ENCODE measurements at places on chromosomes 13 and 19. TPM values are rescaled to one million over a fixed set of nuclear protein-coding genes. Genes with fewer than 3 reads are reported as not detected.

GRCh38 chr19:49389406-49389805 is 1.4 kb downstream of the KASH5 start:
- DNase-seq: no peak
- no peaks in the 10 kb centered on the region for H3K27me3 ChIP-seq
- no peaks in the 10 kb centered on the region for H3K4me1 ChIP-seq
- H3K4me3 ChIP-seq: no peak overlapping the region
- H3K27ac ChIP-seq: no peak overlapping the region

DNA sequence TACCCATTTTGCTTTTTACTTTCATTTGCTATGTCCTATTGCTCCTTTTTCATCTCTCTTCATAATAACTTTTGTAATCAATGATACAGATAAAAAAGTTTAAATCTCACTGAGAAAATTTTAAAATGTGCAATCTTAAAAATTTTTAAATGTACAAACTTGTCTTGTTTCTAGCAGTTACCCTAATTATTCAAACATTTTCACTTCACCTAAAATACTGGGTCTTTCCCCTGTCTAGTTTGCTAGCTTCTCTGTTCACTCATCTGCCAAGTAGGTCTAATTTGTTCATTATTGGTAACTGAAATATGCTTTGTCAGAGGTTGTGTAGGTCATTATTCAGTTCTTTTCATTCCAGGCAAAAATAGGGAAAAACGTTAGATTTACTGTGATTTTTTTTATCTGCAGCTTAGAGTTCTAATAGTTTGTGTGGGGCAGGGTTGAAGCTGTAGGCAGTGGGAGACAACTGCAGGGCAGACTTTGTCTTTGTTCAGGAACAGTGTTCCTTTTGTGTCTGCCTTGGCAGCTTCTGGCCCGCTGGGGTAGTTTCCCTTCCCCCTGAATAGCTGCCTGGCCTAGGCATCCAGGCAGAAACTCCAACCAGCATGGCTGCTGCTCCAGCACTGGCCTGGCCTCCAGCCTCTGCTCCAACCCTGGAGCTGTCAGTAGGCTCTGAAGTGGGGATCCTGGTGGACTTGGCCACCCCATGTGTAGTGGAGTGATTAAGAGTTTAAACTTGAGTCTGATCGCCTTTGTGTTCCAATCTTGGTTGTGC is 48.5 kb downstream of the WDFY2 start:
- H3K4me1 ChIP-seq: peaks cover 41% of the 10 kb centered on the region
- peak overlapping the region; percentile 53 for H3K27ac ChIP-seq
- no peaks in the 10 kb centered on the region for H3K27me3 ChIP-seq
- DNase-seq: peak; percentile 37
- no peak overlapping the region for H3K4me3 ChIP-seq
- H3K36me3 ChIP-seq: no peaks in the 10 kb centered on the region

DNA sequence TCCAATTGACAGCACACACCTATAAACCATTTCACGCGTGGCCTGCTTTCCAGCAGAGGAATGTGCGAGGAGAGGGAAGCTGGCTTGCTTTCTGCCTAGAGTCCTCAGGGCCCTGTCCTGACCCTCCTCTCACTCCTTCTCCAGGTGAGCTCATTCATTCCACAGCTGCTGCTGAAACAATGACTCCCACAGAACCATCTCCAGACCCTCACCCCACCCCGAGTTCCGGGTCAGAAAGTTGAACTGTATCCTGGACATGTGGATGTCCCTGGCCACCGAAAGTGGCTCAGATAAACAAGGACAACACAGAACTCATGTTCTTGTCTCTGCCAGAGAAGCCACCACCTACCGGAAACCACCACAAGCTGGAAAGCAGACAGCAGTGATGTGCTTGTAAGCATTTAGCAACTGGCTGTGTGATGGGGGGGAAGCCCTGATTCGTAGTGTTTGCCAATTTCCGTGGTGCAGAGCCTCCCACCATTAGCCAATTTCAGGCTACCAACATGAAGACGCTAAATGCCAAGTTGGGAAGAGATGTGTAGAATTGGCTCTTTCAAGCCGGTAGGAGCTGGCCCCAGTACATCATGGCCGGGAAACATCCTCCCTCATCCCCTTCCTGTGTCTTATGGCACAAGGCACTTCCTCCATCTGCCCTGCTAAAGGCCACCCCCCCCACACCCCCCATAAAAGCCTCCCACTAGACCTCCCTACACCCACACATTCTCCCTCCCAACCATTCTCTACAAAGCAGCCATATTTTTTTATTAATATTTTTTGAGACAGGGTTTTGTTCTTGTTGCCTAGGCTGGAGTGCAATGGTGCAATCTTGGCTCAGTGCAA is 5.0 kb downstream of the SYCE2 start:
- H3K4me3 ChIP-seq: no peak overlapping the region
- peak; percentile 67 for DNase-seq
- H3K4me1 ChIP-seq: peaks cover 29% of the 10 kb centered on the region
- no peaks in the 10 kb centered on the region for H3K27me3 ChIP-seq

GRCh38 chr19:47310323-47310722 is 662 bp downstream of the C5AR1 start:
- H3K4me1 ChIP-seq: peaks cover 2% of the 10 kb centered on the region
- H3K27ac ChIP-seq: no peak overlapping the region
- H3K36me3 ChIP-seq: no peaks in the 10 kb centered on the region
- no peaks in the 10 kb centered on the region for H3K27me3 ChIP-seq

- DNase-seq: peak; percentile 18
- peak overlapping the region; percentile 85 for H3K4me3 ChIP-seq
- H3K36me3 ChIP-seq: peaks cover 23% of the 10 kb centered on the region
- H3K27ac ChIP-seq: no peak overlapping the region
- H3K4me1 ChIP-seq: peaks cover 15% of the 10 kb centered on the region
These were observed 412 bp downstream of the ZNF528 start for GRCh38 chr19:52398081-52398441.

GRCh38 chr13:77528834-77529500 is 6.5 kb upstream of the SCEL start:
- no peak overlapping the region for H3K4me3 ChIP-seq
- H3K4me1 ChIP-seq: peaks cover 5% of the 10 kb centered on the region
- H3K27me3 ChIP-seq: no peaks in the 10 kb centered on the region
- peak; percentile 31 for DNase-seq

DNA sequence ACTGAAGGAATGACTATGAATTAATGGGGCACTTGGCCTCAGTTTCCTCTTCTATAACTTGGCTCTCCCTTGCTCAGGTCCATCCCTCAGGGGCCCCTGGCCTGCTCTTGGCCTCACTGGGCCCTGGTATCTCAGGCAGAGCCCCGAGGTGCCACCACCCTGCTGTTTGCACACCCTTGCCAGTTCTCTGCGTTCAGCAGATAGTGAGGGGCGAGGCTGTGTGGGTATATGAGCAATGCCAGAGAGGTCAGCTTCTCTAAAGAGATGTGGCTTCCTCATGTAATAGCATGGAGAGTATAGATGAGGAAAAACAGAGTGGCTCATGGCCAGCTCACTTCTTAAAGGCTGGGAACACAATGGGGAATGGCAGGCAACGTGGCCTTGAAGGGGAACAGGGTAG is 76.1 kb downstream of the CYSLTR2 start:
- no peak overlapping the region for H3K27ac ChIP-seq
- DNase-seq: no peak
- no peaks in the 10 kb centered on the region for H3K4me1 ChIP-seq

GRCh38 chr13:32947411-32948276 is 68.6 kb upstream of the KL start:
- peaks cover 5% of the 10 kb centered on the region for H3K4me1 ChIP-seq
- no peak overlapping the region for H3K4me3 ChIP-seq
- no peak for DNase-seq

ACP5 gene
- total RNA-seq: 5.2 TPM

ACTMAP gene
- total RNA-seq: 4.1 TPM

UBE2M gene
- 17.2 TPM for total RNA-seq

Measured in thyroid gland (tissue), 4 donors.